ENCODE measurements at places on chromosomes 3 and 15. TPM values are rescaled to one million over a fixed set of nuclear protein-coding genes. Genes with fewer than 3 reads are reported as not detected.
A peak's percentile ranks its signal among the peaks of the same experiment; 100 is the strongest.

The TEX9 gene
- 4.6 TPM for total RNA-seq

DNA sequence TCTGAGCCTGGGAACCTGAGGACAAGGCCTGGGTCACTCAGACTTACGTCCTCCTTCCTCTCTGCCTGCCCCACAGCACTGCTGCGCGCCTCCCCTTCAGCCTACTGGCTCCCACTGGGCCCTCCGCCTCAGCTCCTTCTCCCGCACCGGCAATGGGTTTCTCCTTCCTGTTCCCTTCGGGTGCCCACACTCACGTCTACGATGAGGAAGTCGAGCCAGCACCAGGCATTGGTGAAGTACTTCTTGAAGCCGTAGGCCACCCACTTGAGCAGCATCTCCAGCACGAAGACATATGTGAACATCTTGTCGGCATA lies 70.0 kb downstream of the EXOG start:
- no peak for ATAC-seq

- ATAC-seq, result no peak
Measured at GRCh38 chr3:23182996-23183513, 20.1 kb upstream of the UBE2E2 start.

- ATAC-seq, result peak; percentile 0
Measured at GRCh38 chr15:63048776-63049665, 6.5 kb downstream of the TPM1 start.

The SLMAP gene
- 462 TPM for total RNA-seq

- no peak for ATAC-seq
Measured at GRCh38 chr3:189363590-189364255, 192.0 kb downstream of the TPRG1 start.

DNA sequence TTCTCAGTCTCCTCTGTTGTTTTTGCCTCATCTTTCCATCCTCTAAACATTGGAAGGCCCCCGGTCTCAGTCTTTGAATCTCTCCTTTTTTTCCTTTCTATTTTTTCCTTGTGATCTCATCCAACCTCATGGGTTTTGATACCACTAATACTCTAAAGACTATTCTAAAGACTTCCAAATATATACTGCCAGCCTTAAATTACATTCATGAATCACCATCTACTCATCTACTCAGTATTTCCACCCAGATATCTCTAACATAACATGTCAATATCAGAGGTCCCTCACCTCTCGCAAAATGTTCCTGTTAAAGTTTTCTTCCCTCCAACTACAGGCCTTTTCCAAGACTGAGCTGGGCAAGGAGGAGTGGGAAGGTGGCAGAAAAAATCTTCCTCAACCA lies 282.5 kb upstream of the TTC14 start:
- ATAC-seq, result no peak

GRCh38 chr15:64333986-64334929 lies 21.7 kb downstream of the CSNK1G1 start:
- no peak for ATAC-seq

- peak; percentile 81 for ATAC-seq
Measured at GRCh38 chr3:66115858-66116654, 77.3 kb upstream of the MAGI1 start.

GRCh38 chr3:39101022-39101689 lies 6.3 kb downstream of the GORASP1 start:
- ATAC-seq, result no peak

The WDR76 gene
- total RNA-seq, result 9.2 TPM

The HTR3E gene
- not detected for total RNA-seq

DNA sequence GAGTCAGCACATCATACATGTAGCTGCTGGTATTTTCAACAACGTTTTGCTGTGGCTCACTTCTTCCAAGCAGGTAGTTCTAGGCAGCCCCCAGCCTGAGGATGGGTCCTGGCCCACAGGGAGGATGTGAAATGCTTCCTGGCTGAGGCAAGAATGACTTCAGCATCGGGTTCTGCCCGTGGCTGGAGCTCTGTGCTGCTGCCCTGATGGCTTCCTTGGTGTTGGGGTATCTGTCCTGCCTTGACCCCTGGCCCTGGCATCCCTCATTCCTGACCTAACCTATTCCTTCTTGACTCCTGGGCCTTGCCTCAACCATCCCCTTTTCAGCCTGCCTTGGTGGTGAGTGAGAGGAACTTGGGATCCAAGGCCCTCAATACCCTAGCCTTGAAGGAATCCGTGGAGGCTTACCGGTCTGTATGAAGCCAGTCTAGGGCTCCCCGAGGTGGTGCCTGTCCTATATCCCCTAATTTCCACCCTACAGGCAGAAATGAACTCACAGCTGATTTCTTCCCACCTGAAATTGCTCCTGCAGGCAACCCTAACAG lies 300.6 kb downstream of the TLE3 start:
- no peak for ATAC-seq

The CCDC39 gene
- total RNA-seq, result not detected

DNA sequence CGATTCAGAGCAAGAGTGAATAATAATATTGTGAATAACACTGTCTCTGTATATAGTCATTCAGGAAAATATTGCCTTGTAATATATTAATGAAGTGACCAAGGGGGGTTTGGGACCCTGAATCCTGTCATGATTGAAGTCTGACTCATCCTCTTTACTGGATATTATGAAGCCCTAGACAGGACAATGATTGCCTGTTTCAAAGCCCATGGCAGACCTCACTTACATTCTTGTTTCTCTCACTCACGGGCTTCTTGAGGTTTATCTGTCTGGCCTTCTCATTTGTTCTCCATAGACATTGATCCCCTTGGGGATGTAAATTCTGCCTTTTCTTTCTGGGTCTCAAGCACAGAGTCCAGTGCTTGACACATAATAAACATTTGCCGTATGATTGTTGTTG lies 449.3 kb upstream of the THRB start:
- no peak for ATAC-seq

The SPINK8 gene
- not detected for total RNA-seq

- ATAC-seq, result peak; percentile 63
Measured at GRCh38 chr3:32018757-32019564, 37.4 kb downstream of the ZNF860 start.

The KLHL6 gene
- total RNA-seq, result 1.1 TPM

The ZNF501 gene
- 9.6 TPM for total RNA-seq

The SEC11A gene
- 110 TPM for total RNA-seq

The CASR gene
- not detected for total RNA-seq

GRCh38 chr3:182879031-182879611 lies 85.8 kb downstream of the ATP11B start:
- no peak for ATAC-seq

DNA sequence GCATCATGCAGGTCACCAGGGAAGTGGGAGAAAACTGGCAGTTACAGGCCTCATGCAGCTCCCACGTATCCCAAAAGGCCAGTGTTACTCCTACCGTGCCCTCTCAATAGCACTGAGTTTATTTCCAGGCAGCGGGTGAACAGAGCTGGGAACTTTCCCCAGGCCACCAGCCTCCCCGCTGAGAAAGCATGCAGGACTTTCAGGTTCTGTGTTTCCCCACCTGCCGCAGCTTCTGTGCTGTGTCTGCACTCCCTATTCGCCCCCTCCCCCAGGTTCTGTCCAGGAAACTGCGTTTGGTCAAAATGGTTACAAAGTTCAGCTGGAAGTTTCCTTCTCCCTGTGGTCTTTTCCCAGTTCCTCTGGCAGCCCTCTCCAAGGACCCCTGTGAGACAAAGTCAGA lies 21.4 kb downstream of the NEK11 start:
- ATAC-seq, result no peak

GRCh38 chr15:80010131-80010673 lies 39.2 kb upstream of the BCL2A1 start:
- ATAC-seq, result no peak

GRCh38 chr3:195563317-195563716 lies 20.2 kb upstream of the PPP1R2 start:
- ATAC-seq, result peak; percentile 49

- no peak for ATAC-seq
Measured at GRCh38 chr3:29415482-29416223, 134.8 kb downstream of the RBMS3 start.

The ENTPD3 gene
- total RNA-seq, result not detected

The SLC6A20 gene
- total RNA-seq, result 0.16 TPM

GRCh38 chr3:137165117-137165806 lies 207.5 kb downstream of the IL20RB start:
- no peak for ATAC-seq

DNA sequence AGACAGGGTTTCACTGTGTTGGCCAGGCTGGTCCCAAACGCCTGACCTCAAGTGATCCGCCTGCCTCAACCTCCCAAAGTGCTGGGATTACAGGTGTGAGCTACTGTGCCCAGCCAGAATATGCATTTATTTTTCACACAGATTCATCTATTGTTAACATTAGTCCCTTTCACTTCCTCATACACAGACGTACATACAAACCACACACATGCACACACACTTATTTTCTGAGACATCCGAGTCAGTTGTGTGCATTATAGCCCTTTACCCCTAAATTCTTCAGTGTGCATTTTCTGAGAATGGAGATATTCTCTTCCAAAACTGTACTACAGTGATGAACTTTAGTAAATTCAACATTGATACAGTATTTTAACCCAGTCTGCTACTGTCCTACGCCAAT lies 15.0 kb upstream of the MEX3B start:
- no peak for ATAC-seq

The ADAMTSL3 gene
- 35.9 TPM for total RNA-seq

DNA sequence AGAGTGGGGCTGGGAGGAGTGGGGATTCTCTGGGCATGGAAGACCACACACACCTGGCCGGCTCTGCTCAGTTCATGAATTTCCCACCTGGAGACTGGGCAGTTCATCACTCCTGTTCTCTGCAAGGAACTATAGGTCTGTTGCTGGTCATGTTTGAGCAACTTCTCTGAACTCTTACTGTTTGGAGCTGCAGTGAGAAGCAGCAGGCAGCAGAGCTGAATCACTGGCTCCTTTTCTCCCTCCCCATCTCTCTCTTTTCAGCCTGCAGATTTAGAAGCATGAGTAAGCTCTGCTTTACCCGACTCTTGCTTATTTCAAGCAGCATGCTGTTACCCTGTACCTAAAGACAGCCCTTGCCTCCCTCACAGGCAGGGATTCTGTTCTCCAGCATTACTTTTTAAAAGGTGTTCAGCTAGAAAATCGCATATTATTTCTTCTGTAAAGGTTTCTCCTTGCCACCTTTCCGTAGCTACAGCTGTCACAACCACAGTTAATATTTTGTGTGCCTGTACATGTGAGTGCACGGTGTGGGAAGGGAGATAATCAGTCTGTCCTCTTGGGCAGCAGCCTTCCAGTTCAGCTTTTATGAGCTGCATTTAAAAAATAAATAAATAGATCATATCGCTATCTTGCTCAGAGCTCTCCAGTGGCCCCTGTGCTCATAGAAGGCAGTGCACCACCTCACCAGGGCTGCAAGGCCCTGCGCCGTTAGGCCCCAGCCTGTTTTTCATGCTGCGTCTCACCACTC lies 131.6 kb downstream of the CHCHD6 start:
- no peak for ATAC-seq

The FAM3D gene
- total RNA-seq, result 33.2 TPM

GRCh38 chr3:64796607-64797399 lies 109.0 kb upstream of the ADAMTS9 start:
- no peak for ATAC-seq

DNA sequence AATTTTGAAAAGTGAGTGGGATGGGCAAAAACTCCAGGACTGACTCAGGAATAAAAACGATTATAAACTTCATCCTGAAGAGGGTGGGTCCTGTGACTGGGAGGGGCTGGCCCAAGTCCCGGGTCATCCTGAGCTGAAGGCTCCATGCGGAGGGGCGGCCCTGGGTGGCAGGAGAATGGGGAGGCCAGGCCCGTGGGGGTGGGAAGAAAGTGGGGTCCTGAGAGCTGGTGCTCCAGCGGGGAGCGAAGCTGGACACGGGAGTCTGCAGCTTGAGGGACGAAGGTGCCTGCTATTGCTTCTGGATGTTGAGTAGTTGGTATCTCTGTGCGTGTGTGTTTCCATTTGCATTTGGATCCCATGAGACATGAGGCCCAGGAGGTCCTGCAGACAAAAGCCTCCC lies 4.7 kb upstream of the OCA2 start:
- ATAC-seq, result no peak

DNA sequence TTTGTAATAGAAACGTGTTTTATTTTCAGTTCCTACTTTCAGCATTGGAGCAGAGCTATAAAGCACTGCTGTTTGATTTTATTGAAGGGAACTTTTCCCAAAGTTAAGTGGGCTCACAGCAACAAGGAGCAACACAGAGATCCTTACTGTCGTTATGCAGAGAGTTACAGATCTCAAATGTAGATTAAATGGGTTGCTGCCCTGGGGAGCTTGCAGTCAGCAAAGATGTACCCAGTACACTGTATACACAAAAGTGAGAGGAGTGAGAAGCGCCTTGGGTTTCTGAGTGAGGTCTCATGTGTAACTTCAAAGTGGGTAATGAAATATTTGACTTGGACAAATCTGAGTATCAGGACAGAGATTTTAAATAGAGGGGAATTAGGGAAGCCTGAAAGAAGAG lies 47.7 kb downstream of the MED12L start:
- ATAC-seq, result no peak

The SNX4 gene
- total RNA-seq, result 36.1 TPM

The ATP13A5 gene
- not detected for total RNA-seq

DNA sequence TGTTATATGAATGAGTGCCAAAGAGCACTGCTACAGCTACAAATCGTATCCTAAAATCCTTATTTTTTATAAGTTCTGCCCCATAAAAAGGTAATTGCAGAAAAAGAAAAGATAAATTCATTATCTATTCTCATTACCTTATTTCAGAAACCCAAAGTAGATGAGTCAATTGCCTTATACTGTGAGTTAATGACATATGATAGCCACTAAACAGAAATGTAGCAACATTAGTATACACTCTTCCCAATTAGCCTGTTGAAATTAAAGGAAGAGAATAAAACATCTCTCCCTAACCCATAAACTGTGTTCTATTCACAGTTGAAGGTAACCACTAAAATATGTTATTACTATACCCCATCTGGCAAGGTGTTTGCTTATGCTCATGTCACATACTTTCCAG lies 11.0 kb downstream of the TBL1XR1 start:
- ATAC-seq, result no peak

GRCh38 chr3:195170496-195170895 lies 100.5 kb downstream of the XXYLT1 start:
- ATAC-seq, result no peak

The FOXB1 gene
- total RNA-seq, result not detected

The EDC3 gene
- 18.5 TPM for total RNA-seq

DNA sequence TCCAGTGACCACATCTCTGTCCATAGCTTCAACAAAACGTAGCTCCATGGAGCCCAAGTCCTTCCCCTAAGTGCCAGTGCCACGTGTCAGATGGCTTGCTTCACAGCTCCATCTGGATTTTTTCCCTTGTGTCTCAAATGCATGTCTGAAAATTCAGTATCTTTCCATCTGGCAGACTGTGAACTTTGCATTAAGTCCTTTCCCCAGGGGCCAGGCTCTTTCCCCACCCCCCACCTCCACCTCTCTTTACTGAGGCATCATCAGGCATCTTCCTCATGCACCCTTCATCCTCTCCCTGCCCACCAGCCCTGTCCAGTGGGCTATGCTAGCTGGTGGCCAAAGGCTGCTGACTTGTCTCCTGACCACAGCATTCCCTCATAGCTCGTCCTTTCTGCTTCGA lies 53.7 kb downstream of the PDIA5 start:
- no peak for ATAC-seq

DNA sequence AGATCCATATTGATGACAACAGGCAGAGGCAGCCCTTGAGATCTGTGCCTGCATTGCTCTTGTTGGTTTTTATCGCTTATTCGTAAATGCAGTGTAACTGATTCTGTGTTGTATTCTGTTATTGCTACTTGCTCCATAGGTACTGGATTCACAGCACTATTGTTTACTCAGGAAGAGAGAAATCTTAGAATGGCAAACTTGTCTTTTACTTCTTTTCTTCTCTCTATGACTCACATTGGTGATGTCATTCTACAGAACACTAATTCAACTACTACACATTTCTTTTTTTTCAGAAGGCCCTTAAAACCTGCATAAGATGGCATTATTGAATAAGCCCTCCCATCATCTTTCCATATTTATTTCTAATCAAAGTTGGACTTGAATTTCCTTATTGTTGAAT lies 201.0 kb upstream of the GBE1 start:
- ATAC-seq, result no peak

Measured in gastroesophageal sphincter (tissue), 4 donors.